ENCODE measurements at places on chromosomes 13 and 19.

GRCh38 chr13:34308725-34309124, 490.8 kb downstream of the RFC3 start:
- peak; percentile 9 for DNase-seq

DNA sequence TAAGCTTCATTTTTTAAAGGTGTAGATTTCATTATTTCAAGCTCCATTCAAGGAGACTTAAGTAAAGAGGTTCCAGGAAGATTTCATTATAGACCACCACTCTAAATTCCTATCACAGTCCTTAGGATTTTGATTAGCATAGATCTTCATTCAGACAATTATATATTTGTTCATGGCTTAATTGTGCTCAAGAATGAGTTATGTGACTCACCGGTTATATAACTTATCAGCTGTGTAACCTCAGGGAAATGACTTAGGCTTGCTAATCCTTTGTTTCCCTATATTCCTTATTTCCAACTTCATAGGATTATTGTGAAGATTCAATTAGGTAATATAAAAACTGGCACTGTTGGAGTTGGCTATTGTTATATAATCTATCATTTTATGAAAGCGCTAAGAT, 632.8 kb upstream of the SPRY2 start:
- DNase-seq, result no peak

- DNase-seq, result no peak
These were observed 41.8 kb upstream of the GRTP1 start for GRCh38 chr13:113405481-113406300.

- DNase-seq, result no peak
These were observed 463.8 kb downstream of the ITGBL1 start for GRCh38 chr13:101916108-101916774.

- DNase-seq, result no peak
These were observed 1000.6 kb downstream of the OLFM4 start for GRCh38 chr13:54029226-54029625.

DNA sequence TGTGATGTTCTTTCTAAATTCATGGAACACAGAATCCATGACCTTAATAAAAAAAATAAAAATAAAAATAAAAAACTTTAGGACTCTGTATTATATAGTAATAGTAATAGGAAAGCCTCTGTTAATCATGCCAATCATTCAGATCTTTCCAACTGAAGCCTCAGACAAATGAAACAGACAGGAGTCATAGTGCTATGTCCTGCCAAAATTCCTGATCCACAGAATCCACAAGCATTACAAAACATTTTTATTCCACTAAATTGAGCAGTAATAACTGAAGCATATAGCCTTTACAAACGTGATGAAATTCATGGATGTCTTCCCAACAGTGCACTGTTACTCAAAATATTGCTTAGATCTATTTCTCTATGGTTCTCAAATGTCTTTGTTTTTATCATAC, 820.6 kb upstream of the PCDH9 start:
- DNase-seq, result no peak

- DNase-seq, result no peak
These were observed 96.4 kb downstream of the KLF12 start for GRCh38 chr13:74037762-74038161.

GRCh38 chr13:77715233-77715891, 17.9 kb downstream of the SLAIN1 start:
- DNase-seq, result no peak

- DNase-seq, result no peak
These were observed 6.6 kb downstream of the ADAMTSL5 start for GRCh38 chr19:1505991-1506881.

GRCh38 chr19:49256691-49257090, 68.3 kb downstream of the SLC6A16 start:
- no peak for DNase-seq

GRCh38 chr13:110444226-110444653, 117.3 kb downstream of the RAB20 start:
- DNase-seq, result peak; percentile 54

DNA sequence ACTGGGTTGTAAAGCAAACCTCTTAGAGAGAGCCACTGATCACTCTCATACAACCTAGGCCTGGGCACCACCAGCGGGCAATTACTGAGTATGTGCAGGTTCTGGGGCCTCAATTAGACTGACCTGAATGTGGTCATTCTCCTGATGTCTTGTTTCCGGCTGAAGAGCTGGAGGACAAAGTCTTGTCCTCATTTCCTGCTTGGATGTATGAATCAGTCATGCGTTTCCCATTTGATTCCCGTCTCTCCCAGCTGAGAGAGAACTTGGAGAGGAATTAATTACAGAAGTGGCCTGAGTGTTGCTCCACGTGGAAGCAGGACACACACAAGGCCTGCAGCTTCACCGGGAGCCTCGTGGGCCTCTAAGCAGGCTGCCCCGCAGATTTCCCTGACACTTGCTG, 799.3 kb upstream of the ARGLU1 start:
- DNase-seq, result no peak

GRCh38 chr19:48424694-48425219, 21.0 kb upstream of the GRWD1 start:
- peak; percentile 77 for DNase-seq

DNA sequence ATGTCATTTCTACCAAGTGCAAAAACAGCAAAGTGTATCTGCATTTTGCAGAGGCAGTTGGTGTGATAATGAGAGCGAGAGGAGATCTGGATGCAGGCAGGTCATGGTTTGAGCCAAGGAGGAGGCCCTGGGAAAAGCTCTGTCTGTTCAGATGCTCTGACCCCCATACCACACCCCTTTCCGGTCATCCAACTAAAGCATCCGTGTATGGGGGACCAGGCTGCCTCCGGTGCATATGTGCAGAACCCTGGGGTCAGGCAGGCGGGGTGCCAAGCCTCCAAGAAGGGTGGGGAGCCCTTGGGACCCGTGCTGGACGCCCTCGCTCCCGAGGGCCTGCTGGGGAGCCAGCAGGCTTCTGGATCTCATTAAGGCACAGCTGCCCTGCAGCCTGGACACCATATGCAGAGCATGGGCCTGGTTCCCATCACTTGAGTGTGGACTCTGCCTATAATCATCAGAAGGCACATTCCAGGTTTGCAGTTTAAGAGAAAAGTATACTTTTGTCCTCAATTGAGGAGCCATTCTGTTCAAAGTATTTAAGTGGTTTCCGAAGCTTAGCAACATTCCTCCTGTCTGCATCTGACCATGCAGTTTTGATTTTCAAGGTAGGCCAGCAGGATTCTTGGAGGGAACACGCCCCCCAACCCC, 56.1 kb downstream of the ALOX5AP start:
- DNase-seq, result no peak

GRCh38 chr13:112054616-112055015, 12.3 kb upstream of the SOX1 start:
- no peak for DNase-seq

DNA sequence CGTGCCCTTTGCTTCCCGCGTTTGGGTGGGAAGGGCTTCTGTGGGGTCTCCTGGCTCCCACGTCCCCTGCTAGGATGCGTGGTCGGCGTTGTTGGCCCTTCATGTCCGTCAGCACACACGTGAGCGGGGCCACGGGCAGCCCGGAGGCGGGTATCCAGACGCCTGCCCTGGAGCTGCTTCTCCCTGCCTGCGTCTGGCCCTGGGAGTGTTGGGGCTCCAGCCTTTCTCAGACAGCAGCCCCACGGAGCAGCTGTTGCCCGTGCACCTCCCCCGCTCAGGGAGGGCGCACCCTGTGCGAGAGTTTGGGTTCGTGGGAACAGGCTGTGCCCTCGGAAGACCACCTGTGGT, 14.5 kb downstream of the DAZAP1 start:
- no peak for DNase-seq

- no peak for DNase-seq
These were observed 740 bp downstream of the ELAVL3 start for GRCh38 chr19:11479898-11480714.

- peak; percentile 86 for DNase-seq
These were observed 49.1 kb upstream of the UBAC2 start for GRCh38 chr13:99151516-99151915.

- peak; percentile 64 for DNase-seq
These were observed 48.6 kb upstream of the GTF3A start for GRCh38 chr13:27375686-27376326.

GRCh38 chr19:3012621-3013262, 16.3 kb downstream of the TLE2 start:
- DNase-seq, result no peak

- DNase-seq, result no peak
These were observed 16.3 kb upstream of the GTF3A start for GRCh38 chr13:27408074-27408473.

DNA sequence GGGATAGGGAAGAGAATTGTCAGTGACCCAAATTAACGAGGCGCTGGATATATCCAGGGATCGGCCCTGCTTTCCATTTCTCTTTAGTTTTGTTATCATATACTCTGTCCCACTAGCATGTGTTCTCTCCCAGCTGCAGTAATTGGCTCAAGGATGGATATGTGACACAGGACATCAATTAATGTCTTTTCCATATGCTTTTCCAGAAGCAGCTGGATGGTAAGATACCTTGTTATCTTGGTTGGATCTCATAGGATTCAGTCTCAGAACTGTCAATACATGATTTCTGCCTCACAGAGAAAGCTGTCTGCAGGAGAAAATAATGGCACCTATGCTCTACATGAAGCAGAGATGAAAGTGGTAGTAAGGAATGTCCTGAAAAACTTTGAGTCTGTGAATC, 157.1 kb upstream of the SPRY2 start:
- DNase-seq, result no peak

- no peak for DNase-seq
These were observed 1.9 kb upstream of the MRPS31 start for GRCh38 chr13:40772765-40773473.

DNA sequence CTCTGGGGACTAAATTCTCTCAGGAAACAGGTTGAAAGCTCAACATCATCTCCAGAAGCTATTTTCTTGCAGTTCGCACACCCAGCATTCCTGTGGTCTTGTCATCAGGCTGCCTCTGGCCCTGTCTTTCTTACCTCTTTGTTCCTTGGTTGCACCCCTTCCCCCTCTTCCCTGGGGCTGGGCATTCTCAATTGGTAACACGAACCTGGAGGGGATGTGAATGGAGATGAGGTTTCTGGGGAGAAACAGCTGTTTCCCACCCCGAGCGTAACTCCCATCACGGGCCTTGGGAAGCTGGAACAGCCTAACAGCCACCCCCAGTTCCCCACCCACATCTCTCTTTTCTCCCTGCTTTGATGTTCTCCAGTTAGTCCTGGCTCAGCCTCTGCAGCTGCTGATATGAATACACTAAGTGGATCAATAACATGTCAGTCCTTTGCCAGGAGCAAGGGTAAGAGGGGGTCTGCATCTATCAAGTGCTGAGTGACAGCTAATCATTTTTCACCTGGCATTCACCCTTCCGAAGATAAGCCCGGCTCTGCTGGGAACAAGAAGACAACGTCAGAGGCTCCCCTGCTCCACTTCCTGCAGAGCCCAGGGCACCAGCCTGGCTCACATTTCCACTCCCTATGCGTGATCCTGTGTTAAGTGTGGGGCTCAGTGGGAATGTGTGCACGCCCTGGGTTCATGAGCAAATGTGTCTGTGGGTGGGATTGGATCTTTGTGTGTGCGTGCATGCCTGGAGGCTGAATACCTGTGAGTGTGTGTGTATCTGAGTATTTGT, 74.0 kb upstream of the KCTD15 start:
- no peak for DNase-seq

GRCh38 chr13:27976362-27977091, 7.4 kb upstream of the CDX2 start:
- DNase-seq, result no peak

DNA sequence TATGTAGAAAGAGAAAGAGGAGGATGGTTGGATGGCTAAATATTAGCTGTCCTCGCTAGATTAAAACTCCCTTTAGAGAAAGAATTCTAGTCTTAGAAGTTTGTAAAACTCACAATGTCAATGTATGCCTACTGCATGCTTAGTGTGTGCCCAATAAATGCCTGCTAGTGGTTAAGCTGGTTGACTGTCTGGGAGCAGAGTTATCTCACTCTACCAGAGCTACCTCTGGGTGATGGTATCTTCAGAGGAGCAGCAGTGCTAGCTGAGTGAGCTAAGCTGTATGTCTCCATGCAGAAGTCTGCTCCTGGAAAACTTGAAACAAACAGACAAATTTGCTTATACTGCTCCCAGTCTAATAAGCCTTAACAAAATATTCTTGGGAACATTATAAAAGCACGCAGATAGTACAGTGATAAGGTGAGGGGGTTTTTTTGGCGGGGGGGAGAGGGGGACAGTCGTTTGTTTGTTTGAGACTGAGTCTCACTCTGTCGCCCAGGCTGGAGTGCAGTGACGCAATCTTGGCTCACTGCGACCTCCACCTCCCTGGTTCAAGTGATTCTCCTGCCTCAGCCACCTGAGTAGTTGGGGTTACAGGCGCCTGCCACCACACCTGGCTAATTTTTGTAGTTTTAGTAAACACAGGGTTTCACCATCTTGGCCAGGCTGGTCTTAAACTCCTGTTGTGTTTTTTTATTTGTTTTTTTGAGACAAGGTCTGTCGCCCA, 202.8 kb upstream of the TSC22D1 start:
- no peak for DNase-seq

DNA sequence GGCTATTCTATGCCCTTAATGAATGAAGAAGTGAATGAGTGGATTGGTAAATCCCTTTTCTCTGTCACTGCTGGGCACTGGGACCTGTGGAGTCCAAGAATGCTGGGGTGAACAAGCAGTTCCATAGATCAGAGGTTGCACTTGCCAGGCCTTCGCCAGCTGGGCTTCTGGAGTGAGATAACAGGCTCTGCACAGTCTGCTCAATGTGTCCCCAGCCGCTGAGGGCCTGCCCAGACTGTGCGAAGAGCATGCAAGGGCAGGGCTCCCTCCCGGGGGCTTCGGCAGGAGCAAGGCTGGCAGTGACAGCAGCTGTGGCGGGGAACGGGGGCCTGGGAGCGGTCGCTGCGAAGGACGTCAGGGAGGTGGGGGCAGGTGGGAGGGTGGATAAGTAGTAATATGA, 51.3 kb downstream of the ZNF536 start:
- DNase-seq, result no peak

DNA sequence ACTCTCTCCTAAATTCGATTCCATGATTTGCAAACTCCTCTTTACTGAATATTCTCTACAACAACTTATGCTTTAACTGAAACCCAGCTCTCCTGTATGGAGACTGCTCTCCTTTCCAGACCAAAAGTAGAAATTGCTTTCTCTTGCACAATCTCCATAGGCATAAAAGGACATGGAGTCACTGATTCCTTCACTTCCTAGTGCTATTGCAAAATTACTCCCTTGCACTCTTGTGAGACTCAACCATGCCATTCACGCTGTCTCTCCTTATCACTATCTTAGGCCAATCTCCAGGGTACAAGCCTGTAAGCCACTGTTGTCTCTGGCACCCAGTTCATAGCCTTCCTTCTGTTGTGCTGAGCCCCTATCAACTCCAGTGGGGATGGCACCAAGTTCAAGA, 30.6 kb downstream of the SERPINE3 start:
- DNase-seq, result peak; percentile 18

DNA sequence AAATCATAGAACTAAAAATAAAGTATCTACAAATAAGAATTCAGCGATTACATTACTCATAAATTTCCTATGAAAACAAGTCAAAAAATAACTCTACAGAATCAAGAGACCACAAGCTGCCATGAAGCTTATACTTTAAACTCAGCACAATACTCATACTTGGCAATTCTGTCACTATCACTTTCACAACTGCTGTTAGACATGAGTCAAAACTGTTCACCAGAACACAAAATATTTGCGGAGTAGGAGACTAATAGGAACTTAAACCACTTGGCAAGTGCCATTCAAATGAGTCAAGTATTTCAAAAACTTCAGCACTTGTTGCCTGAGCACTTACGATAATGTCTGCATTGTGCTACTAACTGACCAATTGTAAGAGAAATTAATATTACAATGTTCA, 387.8 kb upstream of the GPC6 start:
- DNase-seq, result peak; percentile 90
